Activated naive CD4-positive, alpha-beta T cell treated with anti-CD3 and anti-CD28 coated beads, Interleukin-2, amount 50 U/mL, for 72 hours (primary cell): ENCODE measurements at places on chromosomes 16 and 17.
A peak's percentile ranks its signal among the peaks of the same experiment; 100 is the strongest.

GRCh38 chr16:35559911-35560636 is 2100.7 kb downstream of the TP53TG3F start:
- DNase-seq = no peak

- no peak for DNase-seq
These were observed 18.1 kb downstream of the TRPV2 start for GRCh38 chr17:16433514-16433913.

- DNase-seq = no peak
These were observed 3.3 kb downstream of the NR1D1 start for GRCh38 chr17:40097087-40097486.

DNA sequence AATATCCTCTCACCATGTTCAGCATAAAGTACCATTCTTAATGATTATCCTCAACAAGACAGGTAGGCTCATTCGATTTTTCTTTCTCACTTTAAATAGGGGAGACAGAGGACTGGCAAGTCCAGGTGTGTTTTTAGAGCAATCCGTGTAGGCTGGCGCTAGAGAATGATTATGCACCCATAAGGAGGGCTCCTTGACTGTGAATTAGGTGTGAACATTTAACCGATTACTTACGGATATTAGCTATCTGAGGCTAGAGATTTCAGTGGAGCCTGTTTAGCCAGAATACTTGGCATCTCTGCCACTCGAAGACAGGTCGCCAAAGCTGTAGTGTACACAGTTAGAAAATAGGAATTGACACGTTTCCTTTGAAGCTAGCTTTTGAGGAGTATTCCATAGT is 1.9 kb downstream of the SEC14L1 start:
- DNase-seq = no peak

DNA sequence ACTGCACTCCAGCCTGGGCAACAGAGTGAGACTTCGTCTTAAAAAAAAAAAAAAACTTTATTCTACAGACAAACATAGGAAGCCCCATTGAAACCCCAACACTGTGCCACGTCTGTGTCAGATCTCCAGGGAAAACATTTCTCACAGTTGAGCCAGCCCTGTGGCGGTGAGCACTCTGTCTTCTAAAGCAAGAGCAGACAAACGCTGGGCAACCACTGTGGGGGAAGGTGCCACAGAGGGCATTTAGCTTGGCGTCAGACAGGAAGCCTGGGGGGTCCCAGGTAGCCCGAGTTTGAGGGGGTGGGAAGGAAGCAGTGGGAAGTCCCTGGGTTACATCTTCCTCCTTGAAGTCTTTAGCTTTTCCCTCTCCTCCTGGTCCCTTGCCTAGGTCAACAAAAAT is 16.0 kb downstream of the C17orf100 start:
- no peak for DNase-seq

DNA sequence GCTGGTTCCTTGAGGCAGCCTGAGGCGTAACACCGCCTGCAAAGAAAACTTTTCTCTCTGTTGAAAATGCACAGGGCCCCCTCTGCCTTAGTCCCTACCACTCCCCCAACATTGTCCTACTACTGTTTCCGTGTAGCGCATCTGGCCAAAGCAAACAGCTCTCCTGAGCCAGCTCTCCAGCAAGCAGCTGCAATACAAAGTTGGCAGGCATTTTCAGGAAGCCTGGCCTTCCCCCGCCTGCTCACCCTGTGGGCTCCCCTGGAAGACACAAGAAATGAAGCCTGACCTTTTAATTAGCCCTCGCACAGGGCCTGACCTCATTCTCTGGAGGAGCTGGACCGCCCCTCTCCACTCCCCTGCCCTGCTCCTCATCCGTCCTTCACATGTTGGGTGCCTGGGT is 66.7 kb downstream of the SOX9 start:
- no peak for DNase-seq

GRCh38 chr17:78818932-78819331 is 21.7 kb downstream of the USP36 start:
- DNase-seq = no peak

- no peak for DNase-seq
These were observed 1483.0 kb downstream of the CDH8 start for GRCh38 chr16:60553090-60553757.

DNA sequence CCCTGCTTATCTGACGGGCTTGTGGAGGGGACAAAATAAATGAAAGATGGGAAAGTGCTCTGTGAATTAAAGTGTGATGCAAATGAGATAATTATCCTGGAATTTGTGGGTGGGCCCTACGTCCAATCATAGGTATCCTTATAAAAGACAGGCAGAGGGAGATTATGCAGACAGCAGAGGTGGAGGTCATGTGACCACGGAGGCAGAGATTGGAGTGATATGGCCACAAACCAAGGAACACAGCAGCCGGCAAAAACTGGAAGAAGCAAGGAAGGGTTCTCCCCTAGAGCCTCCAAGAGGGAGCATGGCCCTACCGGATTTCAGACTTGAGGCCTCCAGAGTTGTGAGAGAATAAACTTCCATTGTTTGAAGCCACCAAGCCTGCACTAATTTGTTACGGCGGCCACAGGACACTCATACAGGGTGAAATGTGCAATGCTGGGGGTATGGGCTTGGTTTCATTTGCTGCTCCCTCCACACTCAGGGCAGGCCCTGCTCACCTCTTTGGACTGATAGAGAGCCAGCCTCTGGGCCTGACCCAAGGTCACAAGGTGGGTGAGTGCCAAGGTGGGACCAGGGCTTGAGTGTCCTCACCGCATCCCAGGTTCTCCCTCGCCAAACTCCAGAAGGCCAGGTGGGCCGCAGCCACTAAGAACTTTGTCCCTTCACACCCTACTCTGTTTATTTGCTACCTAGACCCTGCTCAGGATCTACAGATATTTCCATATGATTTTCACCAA is 149.6 kb upstream of the TNRC6C start:
- DNase-seq = no peak

GRCh38 chr17:77502626-77503292 is 362.0 kb downstream of the SEC14L1 start:
- peak; percentile 54 for DNase-seq

- DNase-seq = no peak
These were observed 9.4 kb upstream of the CMTM4 start for GRCh38 chr16:66705790-66706505.

DNA sequence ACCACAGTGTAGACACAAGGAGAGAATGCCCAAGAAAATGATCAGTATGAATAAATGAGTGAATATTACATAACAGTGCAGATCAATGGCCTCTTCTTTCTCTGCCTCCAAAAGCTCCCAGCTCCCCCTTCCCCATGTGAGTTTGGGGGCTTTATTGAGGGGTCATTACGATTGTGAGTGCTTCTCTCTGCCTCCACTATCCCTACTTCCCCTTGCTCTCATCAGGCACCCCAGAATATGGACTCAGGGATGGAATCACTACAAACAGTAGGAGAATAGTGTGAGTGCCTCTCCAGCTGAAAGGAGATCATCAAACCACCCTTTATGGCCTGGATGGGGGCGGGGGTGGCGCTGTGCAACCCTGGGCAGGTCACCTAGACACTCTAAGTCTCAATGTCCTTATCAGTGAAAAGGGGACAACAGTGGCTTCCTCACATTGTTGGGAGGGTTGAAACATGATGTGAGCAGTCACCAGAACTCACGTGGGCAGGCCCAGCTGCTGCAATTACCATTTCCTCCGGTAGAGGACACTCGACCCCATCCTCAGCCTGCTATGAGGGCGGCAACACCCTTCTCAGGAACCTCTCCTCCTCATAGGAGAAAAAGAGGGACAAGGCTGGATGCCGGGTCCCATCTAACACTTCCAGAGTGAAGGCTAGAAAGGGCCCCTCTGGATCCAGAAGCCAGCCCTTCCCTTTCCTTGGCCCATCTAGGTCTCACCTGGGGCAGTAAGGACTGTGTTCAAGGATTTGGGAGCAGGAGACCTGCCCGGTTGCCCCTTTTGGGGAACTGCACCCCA is 2.1 kb upstream of the EPOP start:
- DNase-seq = peak; percentile 87

DNA sequence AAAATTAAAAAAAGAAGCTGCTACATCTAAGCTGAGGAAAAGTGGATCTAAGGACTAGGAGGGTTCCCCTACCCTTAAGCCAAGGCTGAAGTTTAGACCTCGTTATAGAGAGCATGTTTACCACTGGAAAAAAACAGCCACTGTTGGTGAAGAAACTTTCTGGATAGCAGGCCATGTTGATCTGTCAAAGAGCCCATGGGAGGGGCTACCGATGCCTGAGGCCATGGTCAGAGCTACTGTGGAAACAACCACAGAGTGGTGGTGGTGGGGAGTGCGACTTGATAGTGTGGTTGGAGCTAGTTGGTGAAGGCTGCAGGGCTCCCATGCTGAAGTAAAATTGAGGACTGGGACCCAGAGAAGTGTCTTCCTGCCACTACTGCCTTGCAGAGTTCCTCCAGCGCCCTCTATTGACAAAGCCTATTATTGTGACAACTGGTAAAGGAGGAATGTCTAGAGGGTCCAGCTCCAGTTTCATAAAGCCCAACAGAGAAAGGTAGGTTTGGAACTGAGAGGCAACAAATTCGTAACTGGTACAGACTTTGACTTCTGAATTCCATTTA is 12.7 kb upstream of the FAM20A start:
- DNase-seq = peak; percentile 76

DNA sequence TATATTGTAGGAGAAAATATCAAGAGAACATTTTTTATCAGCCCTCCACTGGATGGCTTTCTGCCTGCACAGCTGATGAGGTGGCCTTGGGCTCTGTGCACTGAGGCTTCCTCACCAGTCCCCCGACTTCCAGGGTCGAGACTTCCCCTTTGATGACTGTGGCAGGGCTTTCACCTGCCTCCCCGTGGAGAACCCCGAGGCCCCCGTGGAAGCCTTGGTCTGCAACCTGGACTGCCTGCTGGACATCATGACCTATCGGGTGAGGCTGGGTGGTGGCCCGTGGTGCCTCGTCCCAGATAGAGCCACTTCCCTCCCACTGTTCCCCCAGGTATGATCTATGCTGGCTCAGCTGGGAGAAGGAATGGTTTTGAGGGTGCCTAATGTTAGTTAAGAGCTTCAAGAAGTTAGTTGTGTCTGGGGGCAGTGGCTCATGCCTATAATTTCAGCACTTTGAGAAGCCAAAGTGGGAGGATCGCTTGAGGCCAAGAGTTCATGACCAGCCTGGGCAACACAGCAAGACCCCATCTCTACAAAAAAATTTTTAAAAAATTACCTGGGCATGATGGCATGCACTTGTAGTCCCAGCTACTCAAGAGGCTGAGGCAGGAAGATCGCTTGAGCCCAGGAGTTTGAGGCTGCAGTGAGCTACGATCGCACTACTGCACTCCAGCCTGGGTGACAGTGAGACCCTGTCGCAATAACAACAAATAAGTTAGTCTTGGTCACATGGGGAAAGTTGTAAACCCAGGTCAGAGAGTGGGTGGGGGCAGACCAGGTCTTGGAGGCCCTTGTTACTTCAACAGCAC is 11.8 kb downstream of the FCSK start:
- DNase-seq = no peak

DNA sequence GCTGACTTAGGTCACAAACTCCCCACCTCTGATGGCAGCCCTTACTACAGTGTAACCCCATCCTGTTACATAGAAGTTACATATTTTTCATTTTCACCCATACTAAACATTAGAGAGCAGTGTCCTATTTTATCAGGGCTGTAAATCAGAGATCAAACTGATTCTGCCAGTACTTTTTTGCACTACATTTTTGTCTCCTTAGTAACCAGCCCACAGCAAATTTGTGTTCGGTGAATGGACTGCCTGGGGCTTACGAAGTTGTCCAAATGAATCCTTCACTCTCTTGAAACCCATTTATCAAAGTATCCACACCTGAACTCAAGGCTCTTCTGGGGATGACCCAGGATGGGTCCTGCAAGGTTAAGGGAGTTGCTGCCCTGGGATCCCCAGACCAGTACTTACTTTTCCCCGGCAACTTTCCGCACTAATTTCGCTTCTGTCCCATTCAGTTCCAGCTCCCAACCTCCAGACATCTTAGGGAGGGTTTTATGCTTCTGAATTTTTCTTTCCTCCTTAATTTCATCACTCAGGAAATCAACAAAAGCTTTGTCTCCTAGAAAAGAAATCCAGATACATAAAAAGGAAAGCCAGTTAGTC is 1.1 kb downstream of the C1QBP start:
- no peak for DNase-seq

DNA sequence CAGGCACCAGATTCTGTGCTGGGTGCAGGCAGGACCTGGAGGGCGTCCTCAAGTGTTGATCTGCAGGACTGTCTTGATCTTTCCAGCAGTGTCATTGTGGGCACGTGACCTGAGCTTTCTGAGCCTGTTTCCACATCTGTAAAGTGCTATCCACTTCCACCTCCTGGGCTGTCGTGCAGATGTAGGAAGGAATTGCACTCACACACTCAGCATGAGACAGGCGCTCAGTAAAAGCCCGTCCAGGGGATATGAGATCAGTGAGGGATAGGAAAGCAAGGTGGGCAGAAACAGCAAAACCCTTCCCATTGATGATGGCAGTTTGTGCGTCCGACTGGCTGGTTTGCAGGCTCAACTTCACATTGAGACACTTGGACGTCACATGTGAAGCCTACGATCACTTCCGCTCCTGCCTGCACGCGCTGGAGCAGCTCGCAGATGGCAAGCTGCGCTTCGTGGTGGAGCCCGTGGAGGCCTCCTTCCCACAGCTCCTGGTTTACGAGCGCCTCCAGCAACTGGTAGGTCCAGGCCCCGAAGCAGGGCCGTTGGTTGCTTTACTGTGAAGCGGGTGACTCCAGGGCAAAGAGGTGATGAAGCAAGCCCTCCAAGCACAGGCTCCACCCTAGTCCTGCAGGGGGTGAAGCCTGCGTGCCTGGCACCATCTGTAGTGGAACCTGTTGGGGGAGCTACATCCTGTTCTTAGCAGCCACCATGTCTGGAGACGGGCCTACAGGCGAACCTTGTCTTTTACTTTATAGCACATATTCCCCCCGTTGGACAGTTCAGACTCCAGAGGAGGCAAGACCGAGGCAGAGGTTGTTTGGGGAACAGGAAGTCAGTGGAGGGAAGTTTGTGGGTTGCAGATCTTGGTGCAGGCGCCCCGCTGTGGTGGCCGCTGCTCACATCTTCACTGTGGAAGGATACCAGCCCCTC is 23.0 kb downstream of the METTL22 start:
- no peak for DNase-seq

GRCh38 chr16:3071655-3072054 is 6.2 kb downstream of the IL32 start:
- no peak for DNase-seq

DNA sequence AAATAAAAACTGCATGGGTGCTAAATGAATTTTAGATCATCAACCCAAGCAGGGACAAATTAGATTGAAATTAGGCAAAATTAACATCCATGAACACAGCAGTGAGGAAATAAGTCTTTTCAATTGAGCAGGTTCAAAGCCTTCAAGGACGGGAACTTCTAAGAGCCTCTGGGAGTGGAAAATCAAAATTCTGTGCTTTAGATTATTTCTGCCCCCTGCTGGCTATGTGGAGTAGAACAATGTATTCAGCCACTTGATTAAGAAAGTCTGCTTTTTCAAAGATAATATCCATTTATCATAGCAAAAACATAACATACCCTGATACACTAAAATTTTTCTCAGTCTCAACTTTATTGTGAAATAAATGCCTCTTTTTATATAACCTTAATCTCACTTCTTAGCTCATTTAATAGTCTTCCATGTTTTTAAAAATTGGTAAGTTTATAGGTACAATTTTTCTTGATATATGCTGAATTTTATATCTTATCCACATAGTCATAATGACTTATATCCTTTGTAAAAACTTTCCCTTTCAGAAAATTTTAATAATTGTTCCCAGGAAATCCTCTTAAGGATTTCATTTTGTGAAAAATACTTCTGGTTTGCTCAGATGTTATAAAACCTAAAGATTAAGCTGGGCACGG is 28.1 kb upstream of the NOL11 start:
- DNase-seq = no peak

- no peak for DNase-seq
These were observed 95.5 kb downstream of the CCT6B start for GRCh38 chr17:34865716-34866115.
